Heart right ventricle (tissue), 16 donors: ENCODE measurements at places on chromosomes 16 and 17. TPM values are rescaled to one million over a fixed set of nuclear protein-coding genes. Genes with fewer than 3 reads are reported as not detected.

DNA sequence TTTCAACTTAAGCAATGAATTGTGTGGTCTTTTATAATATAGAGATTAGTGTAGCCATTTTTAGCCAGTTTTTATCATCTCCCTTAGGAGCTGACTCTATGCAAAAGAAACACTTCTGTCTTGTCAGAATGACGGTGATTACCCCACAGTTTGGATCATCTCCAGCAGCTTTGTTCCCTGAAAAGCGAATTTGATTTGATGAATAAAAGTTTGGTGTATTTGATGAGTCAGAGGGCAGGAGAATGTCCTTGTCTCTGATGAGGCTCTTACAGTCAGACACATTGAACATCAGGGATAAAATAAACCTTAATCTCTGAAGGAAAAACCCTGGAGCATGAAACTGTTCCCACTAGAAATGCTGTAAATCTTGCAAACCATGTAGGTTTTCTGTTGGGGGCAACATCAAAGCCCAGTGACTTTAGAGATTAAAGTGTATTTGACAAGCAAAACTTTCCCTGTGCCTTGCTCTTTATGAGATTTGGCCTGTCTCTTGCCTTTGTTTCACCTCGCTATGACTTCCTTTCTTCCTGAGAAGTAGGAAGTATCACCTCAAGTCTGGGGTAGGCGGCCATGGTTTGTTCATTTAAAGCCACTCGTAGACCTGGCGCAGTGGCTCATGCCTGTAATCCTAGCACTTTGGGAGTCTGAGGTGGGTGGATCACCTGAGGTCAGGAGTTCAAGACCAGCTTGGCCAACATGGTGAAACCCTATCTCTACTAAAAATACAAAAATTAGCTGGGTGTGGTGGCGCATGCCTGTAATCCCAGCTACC, 209.3 kb downstream of the FTO start:
- no peak for DNase-seq

- DNase-seq = no peak
These were observed 32.8 kb downstream of the HELZ start for GRCh38 chr17:67212231-67212630.

DNA sequence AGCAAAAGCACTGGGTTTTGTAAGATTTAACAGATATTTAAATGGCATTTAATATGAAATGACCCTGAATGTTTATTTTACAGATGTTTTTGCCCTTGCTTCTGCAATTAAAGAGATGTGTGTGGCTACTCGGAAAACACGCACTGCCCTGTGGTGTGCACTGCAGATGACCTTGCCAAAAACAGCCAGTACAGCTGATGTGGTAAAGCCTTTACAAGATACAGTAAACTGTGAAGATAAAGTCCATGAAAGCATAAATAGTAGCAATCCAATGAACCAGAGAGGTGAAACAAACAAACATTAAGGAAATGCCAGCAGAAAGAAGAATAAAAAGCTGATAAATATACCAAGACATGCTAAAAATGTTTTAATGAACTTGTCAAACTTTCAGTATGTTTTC, 15.7 kb downstream of the CCDC43 start:
- DNase-seq = no peak

GRCh38 chr17:32152130-32152529, 9.8 kb downstream of the RHOT1 start:
- no peak for DNase-seq

The CBLN1 gene
- 1.5 TPM for total RNA-seq

The HMOX2 gene
- total RNA-seq = 96.2 TPM

DNA sequence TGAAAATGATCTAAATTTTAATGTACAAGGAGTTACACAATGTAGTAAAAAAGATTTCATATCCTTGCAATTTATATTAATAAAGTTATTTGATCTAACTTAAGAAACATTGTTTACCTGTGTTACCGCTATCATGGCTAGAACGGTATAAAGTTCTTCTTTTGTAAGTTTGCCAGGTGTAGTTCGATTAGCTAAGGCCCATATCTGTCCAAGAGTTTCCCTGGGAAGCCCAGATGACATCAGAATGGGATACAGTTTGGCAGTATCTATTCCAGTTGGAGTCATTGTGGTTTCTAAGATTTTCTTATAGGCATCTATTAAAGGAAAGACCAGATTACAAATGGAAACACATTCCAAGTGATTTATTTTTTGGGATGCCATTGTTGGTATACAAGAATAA, 37.5 kb downstream of the SYNRG start:
- DNase-seq = no peak

The TLCD3A gene
- 1.3 TPM for total RNA-seq
